ENCODE measurements at places on chromosomes 5 and 9.

GRCh38 chr5:14956423-14957046, 85.0 kb upstream of the ANKH start:
- DNase-seq, result no peak

GRCh38 chr5:55146543-55147151, 13.3 kb upstream of the GPX8 start:
- peak; percentile 74 for DNase-seq

DNA sequence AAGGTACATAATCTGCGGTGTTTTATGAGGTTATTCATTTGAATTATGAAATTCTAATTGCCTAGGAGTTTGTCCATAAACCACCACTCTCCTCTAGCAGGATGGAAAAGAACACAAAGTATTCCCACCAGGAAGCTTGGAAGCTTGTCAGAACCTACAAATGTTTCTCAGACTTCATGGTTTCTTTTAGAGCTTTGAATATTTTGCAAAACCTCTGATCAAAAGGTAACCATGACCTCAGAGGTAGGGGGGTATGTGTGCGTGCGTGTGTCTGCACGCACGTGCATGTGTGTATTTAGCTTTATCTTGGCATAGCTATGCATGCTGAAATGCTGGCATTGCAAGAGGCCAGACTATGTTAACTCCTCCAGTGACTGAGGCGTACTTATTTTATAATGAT, 847.0 kb downstream of the TLE1 start:
- DNase-seq, result peak; percentile 62

GRCh38 chr9:69255591-69255990, 69.4 kb upstream of the ENTREP1 start:
- no peak for DNase-seq

- no peak for DNase-seq
Measured at GRCh38 chr5:62343428-62343827, 37.4 kb downstream of the KIF2A start.

DNA sequence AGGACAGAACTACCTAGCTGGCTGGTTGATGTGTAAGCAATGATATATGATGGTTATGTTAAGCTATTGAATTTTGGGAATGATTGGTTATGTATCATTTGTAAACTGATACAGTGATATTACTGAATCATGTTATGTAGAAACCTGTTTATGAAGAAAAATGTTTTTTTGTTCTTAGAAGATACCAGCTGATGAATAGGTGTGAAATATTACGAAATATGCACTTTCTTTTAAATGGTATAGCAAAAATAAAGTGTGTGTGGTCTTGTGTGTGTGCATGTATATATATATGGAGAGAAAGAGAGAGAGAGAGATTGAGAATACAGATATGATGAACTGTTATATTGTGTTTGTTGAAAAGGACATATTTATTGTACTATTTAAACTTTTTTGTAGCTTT, 164.1 kb downstream of the WDR70 start:
- DNase-seq, result no peak

GRCh38 chr5:127957183-127957582, 126.4 kb upstream of the SLC12A2 start:
- DNase-seq, result peak; percentile 74

GRCh38 chr9:136820971-136821825, 13.4 kb downstream of the RABL6 start:
- DNase-seq, result no peak

- no peak for DNase-seq
Measured at GRCh38 chr9:26802921-26803320, 89.7 kb downstream of the CAAP1 start.

DNA sequence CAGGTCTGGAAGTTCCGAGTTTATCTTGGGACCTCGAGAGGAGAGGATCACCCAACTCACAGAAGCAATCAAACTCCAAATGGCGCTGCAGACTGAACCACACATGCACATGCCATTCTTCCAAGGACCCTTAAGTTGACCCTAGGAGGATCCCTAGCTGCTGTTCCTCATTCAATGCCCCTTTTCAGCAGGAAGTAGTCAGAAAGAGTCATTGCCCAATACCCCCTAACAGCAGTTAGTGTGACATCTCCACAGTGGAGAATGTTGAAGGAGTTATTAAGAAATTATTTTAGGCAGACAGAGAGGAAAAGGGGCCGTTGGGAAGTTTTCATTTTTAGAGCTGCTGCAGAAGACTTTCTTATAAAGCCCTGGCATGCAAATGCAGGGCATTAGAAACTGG, 229.9 kb upstream of the DAB2 start:
- DNase-seq, result no peak

DNA sequence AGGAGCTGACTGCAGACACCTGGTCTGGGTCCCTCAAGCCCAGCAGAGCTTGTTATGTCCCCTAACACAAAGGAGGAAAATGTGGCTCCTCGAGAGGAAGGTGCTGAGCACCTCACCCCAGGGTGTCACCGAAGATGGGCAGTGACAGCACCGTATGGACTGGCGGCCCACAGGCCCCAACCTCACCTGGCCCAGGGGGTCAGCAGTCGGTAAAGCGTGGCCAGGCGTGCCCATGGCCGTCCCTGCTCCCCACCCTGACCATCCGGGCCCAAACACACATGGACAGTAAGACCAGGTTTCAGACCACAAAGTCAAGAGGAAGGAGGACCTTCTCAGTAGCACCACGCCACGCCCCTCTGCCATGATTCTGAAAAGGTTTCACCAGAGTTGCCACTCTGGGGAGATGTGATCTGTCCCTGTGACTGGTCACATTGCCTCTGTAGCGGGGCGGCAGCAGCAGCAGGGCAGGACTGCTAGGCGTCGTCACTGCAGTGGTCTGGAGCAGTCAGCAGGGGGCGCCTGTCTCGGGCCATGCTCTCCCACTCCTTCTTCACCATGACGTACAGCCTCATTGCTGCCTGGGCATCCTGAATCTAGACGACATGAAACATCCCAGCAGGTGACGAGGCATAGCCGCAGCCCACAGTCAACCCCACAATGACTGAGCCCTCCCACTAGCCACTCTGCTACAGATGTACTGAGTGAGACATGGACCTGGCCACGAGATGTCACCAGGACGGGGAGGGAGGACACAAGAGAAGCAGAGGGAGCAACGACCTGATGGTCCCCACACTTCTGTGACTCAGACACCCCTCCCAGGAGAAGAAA, 11.1 kb downstream of the REXO4 start:
- DNase-seq, result peak; percentile 51

- DNase-seq, result no peak
Measured at GRCh38 chr9:79581794-79582193, 10.0 kb downstream of the TLE4 start.

DNA sequence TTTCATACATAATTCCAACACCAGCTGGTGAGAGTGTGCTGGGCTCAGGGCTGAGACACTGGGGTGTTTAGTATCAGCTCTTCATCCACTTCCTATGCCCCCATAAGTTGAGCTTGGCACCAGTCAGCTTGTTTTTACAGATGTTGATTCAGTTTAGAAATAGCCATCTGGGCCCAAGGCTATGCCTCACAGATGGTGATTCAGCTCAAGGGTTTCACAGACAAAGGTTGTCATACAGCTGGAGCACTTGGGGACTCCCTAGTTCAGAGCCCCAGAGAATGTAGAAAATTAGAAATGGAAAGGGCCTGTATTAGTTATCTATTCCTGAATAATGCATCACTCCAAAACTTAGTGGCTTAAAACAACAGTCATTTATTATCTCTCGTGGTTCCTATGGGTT, 10.3 kb upstream of the CRHBP start:
- DNase-seq, result no peak

DNA sequence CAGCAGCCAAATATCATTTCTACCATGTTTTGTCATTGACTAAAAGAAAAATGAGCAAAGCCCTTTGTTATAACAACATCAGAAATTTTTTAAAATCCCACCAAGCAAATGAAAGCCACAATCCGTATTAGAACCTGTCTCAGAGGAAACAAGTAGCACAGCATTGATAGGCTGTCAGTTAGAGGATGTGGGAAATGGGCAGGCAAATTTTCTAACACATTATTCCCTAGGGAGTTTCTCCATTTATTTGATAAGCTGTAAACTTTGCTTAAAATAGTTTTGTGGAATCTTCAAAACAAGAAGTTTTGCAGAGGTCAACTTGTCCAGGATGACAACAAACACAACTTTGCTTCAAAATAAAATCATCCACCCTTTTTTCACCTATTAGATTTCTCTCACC, 53.6 kb upstream of the APC start:
- DNase-seq, result no peak

DNA sequence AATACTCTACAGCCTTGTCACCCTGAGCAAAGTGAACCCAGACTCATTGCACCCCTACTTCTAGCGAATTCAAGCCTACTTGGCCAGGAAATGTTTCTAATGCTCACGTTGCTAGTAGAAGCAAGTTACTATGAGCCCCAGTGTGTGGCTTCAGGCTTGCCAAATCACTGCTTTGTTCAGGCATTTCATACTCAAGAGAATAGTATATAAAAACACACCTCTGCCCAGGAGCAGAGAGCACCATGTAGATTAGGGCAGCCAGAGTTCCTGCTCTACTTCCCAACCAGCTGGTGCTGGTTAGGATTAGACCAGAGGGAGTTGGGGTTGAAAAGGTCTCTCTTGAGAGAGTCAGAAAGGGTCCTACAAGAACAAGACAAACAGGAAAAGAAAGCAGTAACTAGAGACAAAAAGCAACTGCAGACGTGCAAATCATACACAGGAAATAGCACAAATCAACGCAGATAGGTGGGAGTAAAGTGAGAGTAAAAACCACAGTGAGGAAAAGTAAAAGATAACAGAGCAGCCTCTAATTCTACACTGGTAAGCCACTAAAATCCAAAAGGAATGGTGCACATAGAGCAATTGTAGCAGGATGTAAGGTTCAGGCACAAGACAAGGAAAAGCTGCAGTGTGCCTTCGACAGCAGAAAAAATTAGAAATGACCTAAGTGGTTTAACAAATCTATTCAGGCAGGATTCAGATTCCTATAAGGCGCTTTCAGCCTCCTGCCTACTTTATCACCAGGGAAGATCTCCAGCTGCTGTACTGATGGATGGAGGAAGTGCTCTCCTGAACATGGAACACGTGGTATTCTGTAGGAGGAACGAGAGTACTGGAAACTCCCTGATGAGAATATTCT, 49.6 kb upstream of the KIF2A start:
- DNase-seq, result no peak

- DNase-seq, result no peak
Measured at GRCh38 chr9:111158999-111159398, 120.7 kb upstream of the LPAR1 start.

DNA sequence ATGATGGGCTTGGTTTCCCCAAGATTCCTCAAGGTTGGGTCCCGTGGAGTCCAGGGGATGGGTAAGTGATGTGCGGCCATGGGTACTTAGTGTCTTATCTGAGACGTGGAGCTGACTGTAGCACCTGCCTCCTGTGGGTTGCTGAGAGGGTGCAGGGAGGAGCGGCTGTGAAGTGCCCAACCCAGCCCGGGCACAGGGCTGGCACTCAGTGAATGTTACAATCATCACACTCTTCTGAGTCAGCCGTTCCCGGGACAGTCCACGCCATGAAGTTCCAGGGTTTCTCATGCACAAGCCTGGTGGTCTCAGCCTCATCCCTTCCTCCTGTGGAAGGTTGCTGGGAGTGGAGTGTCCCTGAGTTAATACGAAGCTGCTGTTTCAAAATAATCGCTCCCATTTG, 29.1 kb downstream of the NTNG2 start:
- DNase-seq, result no peak

DNA sequence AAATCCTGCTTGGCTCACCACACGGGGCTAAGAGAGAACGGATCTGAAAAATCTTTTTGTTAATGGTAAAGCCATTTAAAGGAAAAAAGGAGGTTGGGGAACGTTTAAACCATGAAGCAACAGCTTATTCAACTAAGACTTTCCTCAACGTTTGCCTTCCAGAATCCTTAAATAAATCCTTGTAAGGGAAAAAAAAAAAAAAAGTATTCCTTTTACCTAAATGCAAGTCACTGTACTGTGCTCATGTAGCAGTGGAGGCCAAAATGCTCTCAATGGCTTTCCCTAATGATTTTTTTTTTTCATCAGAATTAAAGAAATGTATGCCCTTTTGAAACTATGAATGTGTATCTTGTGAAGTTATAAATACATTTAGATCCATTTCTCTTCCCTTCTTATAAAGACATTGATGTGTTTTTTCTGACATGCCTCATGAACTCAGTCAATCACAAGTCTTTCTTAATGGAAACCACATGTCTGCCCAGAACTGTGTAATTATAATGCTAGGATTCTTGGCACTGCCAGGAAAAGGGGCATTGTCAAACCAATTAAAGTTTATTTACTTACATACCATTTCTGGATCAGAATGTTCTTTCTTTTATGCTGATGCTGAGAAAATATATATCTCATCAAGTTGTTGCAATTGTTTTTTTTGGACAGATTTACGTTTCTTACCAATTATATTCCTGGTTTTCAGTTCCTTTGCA, 107.5 kb downstream of the EBF1 start:
- peak; percentile 80 for DNase-seq

- DNase-seq, result no peak
Measured at GRCh38 chr5:17326600-17327037, 109.2 kb downstream of the BASP1 start.

GRCh38 chr5:9833871-9834270, 203.7 kb upstream of the TAS2R1 start:
- DNase-seq, result no peak

DNA sequence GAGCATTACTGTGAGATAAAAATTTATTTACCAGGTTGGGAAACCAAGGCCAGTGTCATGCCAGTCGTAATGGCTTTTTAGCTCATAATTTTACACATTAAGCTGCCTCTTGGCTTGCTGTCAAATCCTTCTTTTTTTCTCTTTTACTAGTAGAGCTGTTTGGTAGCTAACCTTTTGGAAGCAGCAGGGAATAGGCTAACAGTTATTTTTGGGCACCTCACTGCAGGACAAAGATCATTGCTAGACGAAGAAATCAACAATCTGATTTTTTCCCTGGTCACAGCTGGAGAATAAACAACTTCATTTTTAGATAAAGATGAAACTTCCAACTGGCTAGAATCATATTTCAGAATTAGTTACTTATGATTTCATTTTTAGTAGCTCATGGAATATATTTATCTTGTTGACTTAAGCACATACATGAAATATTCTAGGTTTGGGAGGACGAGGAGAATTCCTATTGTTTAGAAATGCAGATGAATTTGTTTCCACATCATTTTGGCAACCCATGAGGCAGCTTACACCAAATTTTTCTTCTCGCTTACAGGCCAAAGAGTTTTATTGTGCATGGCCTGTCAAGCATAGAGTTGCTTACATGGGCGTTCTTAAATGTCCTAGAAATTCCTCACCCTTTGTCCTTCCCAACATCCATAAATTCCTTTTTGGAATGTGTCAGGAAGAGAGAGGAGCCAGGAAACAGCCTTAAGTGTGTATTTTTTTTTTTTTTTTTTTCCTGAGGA, 19.6 kb downstream of the TNC start:
- no peak for DNase-seq

GRCh38 chr5:162274679-162275078, 207.1 kb downstream of the GABRG2 start:
- DNase-seq, result no peak

DNA sequence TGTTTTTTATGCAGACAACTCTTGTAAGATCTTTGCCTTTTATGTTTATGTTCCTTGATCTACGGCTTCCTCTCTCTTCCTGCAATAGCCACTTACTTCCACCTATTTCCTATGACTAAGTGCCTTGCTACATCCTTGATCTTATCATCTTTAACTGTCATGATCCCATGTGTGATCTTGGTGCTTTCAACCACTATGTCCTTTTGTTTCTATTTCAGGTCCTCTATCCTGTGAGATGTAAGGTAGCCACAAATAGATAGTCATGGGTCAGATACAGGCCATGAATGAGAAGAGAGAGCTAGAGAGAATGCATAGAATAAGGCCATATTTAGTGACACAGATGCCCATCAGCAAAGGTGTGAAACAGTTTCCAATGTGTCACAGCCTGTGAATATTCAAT, 243.6 kb upstream of the HAPLN1 start:
- DNase-seq, result no peak

GRCh38 chr9:127903557-127904475, 4.4 kb upstream of the ST6GALNAC6 start:
- no peak for DNase-seq
